ENCODE measurements at places on chromosomes 5 and 9.

- no peak for DNase-seq
Measured at GRCh38 chr5:149157330-149157729, 16.0 kb downstream of the ABLIM3 start.

DNA sequence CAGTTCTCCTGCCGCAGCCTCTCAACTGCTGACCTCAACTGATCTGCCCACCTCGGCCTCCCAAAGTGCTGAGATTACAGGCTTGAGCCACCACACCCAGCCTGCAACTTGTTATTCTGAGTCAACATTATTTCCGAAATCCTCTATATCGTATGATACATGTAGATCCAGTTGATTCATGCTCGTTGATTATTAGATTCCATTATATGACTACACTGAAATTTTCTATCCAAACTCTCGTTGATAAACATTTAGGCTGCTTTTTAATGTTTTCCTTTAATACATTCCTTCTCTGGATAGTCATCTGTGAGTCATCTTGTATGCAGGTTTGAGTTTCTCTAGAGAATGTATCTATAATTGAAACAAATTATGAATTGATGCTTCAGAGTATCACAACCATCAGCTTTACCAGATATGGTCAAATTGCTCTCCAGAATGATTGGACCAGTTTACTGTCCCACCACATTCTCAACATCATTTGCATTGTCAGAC, 4.1 kb downstream of the CDK7 start:
- DNase-seq, result no peak

GRCh38 chr5:171639966-171640365, 145.7 kb upstream of the SMIM23 start:
- no peak for DNase-seq

DNA sequence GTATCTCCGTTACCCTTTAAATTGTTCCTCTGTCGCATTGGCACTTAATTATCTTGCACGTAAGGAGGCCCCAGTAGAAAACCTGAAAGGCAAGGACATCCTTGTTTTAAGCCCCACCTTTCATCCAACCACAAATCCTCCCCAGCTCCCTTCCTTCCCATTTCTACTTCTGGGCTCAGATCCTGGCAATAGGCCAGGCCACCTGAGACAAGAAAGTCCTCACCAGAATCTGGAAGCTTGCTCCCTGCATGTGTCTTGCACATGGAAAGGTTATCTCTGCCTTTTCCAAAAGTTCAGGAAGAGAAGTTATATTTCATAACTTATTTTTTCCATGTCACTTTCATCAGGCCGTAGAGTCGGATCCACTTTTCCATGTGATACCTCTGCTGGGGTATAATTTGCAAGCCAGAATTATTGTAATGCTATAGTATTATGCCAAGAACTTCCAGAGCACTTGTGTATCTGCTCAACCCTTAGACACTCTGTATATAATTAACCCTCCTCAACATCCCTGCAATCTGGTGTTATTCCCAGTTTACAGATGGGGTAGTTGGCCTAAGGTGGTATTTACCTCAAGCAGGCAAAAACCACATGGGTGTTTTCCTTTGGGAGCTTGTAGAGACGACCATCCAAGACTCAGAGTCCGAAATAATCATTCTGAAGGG, 2.6 kb upstream of the SHB start:
- DNase-seq, result no peak

DNA sequence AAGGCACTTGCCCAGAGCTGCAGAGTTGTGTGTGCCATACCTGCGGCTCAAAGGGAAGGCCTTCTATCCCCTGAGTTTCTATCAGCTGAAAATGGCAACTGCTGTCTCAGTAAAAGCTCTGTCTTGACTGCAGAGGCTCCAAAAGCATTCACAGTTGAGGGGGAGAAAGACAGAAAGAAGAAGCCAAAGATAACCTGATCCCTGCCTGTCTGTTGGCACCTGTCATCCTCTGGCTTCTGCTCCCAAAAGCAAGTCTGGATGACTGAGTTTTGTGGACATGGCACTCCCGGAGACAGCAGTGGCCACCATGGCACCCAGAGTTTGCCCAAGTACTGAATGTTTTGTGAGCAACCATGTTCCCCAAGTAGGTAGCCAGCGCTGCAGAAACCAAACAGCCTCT, 176.6 kb downstream of the NR3C1 start:
- DNase-seq, result no peak

DNA sequence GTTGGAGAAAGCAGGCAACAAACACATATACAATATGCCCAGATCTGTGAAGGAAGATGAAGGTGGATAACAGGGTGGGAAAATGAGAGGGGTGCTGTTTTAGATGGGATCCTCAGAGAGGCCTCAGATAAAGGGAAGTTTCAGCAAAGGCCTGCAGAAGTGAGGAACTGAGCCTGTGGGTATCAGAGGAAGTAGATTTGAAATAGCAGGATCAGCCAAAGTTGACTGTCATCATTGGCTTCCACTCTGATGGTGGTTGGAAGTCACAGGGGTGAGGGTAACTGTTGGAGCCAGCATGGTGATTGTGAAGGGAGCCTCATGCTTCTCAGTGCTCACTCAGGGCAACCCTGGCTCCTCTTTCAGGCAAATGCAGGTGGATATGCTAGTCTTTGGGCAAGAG, 607.2 kb upstream of the CLINT1 start:
- no peak for DNase-seq

GRCh38 chr9:88966894-88967676, 24.2 kb upstream of the S1PR3 start:
- no peak for DNase-seq

GRCh38 chr9:116998305-116998704, 311.2 kb downstream of the TRIM32 start:
- DNase-seq, result no peak

- no peak for DNase-seq
Measured at GRCh38 chr9:106798016-106798799, 64.8 kb upstream of the ZNF462 start.

- DNase-seq, result no peak
Measured at GRCh38 chr5:149445343-149445738, 66.2 kb upstream of the IL17B start.
